Glutamatergic neuron (in vitro differentiated cells): ENCODE measurements at places on chromosomes 4 and X. TPM values are rescaled to one million over a fixed set of nuclear protein-coding genes. Genes with fewer than 3 reads are reported as not detected.

DNA sequence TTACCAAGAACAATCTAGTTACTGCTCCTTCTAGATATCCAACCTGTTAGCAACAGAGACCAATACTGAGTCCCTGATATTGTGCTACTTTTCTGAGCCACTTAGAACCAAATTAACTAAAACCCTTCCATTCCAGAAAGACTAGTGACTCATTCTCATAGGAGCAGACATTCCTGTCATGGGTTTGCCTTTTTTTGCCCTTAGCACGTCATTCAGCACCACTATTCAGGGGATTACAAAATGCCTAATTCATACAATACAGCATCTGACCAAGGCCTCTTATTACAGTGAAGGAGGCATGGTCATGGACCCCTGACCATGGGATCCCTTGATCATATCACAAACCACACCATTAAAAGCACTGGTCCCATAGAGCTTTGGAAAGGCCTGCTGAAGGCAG is 123.8 kb upstream of the CXCL13 start:
- H3K4me3 ChIP-seq, result no peak overlapping the region
- peaks cover 2% of the 10 kb centered on the region for H3K27me3 ChIP-seq
- DNase-seq, result no peak
- H3K4me1 ChIP-seq, result no peaks in the 10 kb centered on the region
- H3K36me3 ChIP-seq, result no peaks in the 10 kb centered on the region
- H3K27ac ChIP-seq, result no peak overlapping the region

GRCh38 chrX:48492293-48492910 is 16.4 kb upstream of the PORCN start:
- H3K4me3 ChIP-seq, result no peak overlapping the region
- DNase-seq, result no peak
- no peak overlapping the region for H3K27ac ChIP-seq

DNA sequence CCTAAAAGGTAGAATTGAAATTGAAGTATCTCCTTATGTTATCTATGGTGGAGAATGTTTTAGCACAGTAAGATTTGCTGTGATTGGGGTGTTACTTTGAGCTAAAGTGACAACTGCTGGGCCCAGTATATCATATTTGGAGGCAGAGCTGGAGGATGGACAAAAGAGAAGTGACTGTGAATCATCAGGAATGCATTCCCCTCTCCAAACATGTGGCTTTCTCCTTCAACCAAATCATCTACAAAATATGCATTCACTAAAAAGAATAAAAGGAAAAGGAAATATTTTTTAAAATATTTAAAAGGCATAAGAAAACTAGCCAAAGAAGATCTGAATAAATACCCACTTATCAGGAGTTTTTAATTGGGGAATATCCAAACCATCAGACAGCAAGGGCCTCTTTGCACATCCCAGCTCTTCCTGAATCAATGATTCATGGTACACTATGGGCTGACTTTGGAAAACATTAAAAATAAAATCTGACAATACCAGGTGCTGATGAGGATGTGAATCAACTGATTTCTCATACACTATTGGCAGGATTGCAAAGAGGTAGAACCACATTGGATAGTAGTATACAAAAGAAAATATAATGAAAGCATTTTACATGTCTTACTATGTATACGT is 671.7 kb upstream of the NR3C2 start:
- H3K4me1 ChIP-seq, result no peaks in the 10 kb centered on the region
- DNase-seq, result no peak
- H3K4me3 ChIP-seq, result no peak overlapping the region
- no peaks in the 10 kb centered on the region for H3K27me3 ChIP-seq

DNA sequence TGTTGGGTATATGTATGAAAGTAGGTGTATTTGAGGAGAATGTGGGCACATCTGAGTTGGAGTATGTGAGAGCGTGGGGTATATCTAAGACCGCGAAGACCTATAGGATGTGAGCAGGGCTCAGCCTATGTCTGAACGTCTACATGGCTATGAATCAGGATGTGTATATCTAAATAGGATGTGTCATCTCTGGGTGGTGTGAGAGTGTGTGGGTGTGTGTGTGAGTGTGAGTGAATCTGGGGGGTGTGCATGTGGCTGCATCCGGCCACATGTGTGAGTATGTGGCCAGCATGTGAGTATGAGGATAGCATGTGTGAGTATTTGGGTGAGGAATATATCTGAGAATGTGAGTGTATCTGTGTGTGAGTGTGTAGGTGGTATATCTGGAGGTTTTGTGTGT is 7.7 kb downstream of the GPR173 start:
- no peak overlapping the region for H3K4me3 ChIP-seq
- DNase-seq, result no peak
- no peak overlapping the region for H3K27ac ChIP-seq

- no peak for DNase-seq
- no peaks in the 10 kb centered on the region for H3K4me1 ChIP-seq
- H3K36me3 ChIP-seq, result peaks cover 12% of the 10 kb centered on the region
- no peak overlapping the region for H3K4me3 ChIP-seq
- no peak overlapping the region for H3K27ac ChIP-seq
Measured at GRCh38 chr4:57131849-57132742, 21.9 kb upstream of the IGFBP7 start.

DNA sequence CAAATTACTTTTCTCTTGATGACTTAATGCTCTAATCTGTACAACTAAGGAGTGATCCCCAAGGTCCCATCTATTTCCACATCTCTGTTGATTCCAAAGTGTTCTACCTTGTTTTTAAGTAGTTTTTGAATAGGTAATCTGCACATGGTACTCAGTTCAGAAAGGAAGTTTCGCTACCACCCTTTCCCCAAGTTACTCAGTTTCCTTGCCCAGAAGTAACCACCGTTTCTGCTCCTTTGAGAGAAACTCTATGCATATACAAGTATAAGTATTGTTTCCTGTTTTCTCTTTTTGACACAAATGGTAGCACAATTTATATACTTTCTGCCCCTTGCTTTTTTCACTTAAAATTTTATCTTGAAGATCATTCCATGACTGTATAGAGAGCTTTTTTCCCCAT is 18.1 kb downstream of the TMEM154 start:
- H3K36me3 ChIP-seq, result peaks cover 16% of the 10 kb centered on the region
- H3K27me3 ChIP-seq, result no peaks in the 10 kb centered on the region
- no peak overlapping the region for H3K27ac ChIP-seq
- H3K4me1 ChIP-seq, result no peaks in the 10 kb centered on the region
- no peak overlapping the region for H3K4me3 ChIP-seq

DNA sequence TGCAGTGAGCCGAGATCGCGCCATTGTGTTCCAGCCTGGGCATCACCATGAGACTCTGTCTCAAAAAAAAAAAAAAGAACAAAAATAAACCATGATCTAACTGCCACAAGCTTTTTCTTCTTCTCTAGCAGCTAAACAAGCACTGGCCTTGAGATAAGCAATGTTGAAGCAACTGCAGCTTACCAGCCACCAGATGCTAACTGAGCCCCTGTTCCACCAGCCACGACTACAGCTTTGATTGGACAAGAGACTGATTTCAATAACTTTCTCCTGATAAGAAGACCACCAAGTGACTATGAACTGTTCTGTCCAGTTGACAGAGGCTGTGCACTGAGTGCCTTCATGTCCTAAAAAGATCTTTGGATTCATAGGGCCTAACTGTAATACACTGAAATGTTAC is 58.5 kb downstream of the DCTD start:
- no peak overlapping the region for H3K27ac ChIP-seq
- peaks cover 5% of the 10 kb centered on the region for H3K36me3 ChIP-seq
- no peak overlapping the region for H3K4me3 ChIP-seq
- H3K27me3 ChIP-seq, result peaks cover 4% of the 10 kb centered on the region
- no peak for DNase-seq

- no peak overlapping the region for H3K4me3 ChIP-seq
- no peaks in the 10 kb centered on the region for H3K36me3 ChIP-seq
- H3K4me1 ChIP-seq, result peaks cover 15% of the 10 kb centered on the region
- H3K27ac ChIP-seq, result no peak overlapping the region
- DNase-seq, result no peak
Measured at GRCh38 chr4:159212675-159213293, 109.9 kb downstream of the RAPGEF2 start.

- H3K27ac ChIP-seq, result no peak overlapping the region
- no peak for DNase-seq
- H3K36me3 ChIP-seq, result peaks cover 7% of the 10 kb centered on the region
Measured at GRCh38 chr4:89509708-89510281, 202.2 kb upstream of the GPRIN3 start.

GRCh38 chrX:13387666-13388494 is 68.0 kb upstream of the ATXN3L start:
- no peak overlapping the region for H3K27ac ChIP-seq
- peaks cover 4% of the 10 kb centered on the region for H3K27me3 ChIP-seq
- no peak overlapping the region for H3K4me3 ChIP-seq
- no peak for DNase-seq
- H3K36me3 ChIP-seq, result no peaks in the 10 kb centered on the region
- peaks cover 15% of the 10 kb centered on the region for H3K4me1 ChIP-seq

DNA sequence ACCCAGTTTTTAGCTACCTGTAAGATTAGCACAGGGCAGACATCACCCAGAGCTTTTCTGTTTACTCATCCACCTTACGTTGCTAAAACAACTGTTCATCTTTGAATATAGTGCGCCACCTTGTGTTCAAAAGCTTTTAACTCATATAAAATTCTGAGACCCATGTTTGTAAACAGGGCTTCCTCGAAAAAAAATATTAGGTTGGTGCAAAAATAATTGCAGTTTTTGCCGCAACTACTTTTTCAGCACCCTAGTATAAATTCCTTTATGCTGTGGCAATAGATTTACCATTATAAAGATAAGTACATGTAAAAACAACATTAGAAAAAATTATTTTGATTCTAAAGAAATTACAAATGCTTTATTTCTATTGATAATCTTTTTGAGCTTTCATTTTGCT is 147.9 kb downstream of the LRBA start:
- no peaks in the 10 kb centered on the region for H3K4me1 ChIP-seq
- no peaks in the 10 kb centered on the region for H3K36me3 ChIP-seq
- no peaks in the 10 kb centered on the region for H3K27me3 ChIP-seq
- no peak for DNase-seq

GRCh38 chr4:176425035-176425434 is 105.3 kb downstream of the SPCS3 start:
- no peak for DNase-seq
- H3K4me3 ChIP-seq, result no peak overlapping the region
- no peak overlapping the region for H3K27ac ChIP-seq
- H3K4me1 ChIP-seq, result peaks cover 2% of the 10 kb centered on the region

DNA sequence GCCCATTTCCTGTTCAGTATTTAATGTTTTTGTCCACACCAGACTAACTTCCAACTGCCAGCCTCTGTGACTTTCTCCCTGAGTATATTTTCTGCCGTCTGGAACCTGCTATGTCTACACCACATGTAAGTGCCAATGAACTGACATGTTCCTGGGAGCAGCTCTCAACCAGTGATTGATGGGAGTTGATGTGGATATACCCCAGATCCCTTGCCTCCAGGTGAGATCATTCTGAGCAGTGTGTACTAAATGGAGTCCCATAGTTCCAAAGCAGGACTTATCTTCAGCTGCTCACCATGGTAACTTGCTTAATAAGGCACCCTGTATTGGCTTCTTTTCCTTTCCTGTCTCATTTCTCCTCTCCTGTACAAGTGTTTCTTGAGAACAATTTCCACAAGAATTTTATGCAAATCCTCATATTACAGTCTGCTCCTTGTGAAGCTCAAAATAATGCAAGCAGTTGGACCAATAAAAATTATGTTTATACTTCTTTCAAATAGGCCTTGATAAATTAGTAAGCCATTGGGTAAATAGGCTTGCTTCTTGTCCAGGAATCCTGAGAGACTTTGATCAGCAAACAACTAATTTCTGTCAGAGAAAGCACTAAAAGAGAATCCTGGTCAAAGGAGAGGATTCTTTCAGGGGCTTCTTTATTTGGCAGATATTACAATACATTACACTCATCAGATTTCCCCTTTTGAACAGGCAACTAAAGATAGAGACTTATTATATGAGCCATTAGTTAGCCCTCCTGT is 911.7 kb upstream of the NDST4 start:
- no peaks in the 10 kb centered on the region for H3K36me3 ChIP-seq
- H3K4me3 ChIP-seq, result no peak overlapping the region
- no peaks in the 10 kb centered on the region for H3K27me3 ChIP-seq

- DNase-seq, result no peak
- no peak overlapping the region for H3K4me3 ChIP-seq
- no peak overlapping the region for H3K27ac ChIP-seq
- peaks cover 8% of the 10 kb centered on the region for H3K4me1 ChIP-seq
- no peaks in the 10 kb centered on the region for H3K27me3 ChIP-seq
- peaks cover 6% of the 10 kb centered on the region for H3K36me3 ChIP-seq
Measured at GRCh38 chr4:134695433-134695832, 493.8 kb upstream of the PABPC4L start.

- no peak overlapping the region for H3K27ac ChIP-seq
- H3K27me3 ChIP-seq, result no peaks in the 10 kb centered on the region
- H3K4me3 ChIP-seq, result no peak overlapping the region
- no peak for DNase-seq
- peaks cover 3% of the 10 kb centered on the region for H3K36me3 ChIP-seq
Measured at GRCh38 chr4:80619070-80619674, 283.6 kb downstream of the CFAP299 start.

DNA sequence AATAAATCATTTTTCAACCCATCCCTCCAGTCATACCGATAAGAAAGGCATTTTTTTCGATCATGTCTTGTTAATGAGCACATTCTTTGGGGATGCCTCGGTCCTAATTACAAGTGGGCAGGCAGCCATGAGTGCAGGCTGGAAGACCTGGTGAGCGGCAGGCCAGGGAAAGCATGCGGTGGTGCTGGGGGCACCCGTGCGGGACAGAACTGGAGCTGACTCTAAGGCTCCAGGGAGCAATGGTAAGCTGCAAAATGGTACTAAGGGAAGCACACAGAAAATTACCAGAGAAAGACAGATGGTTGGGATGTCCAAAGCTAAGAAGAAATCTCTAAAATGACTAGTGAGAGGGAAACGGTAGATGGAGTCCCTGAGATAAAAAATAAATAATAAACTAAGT is 411.0 kb upstream of the AGA start:
- DNase-seq, result no peak
- peaks cover 4% of the 10 kb centered on the region for H3K36me3 ChIP-seq
- H3K27ac ChIP-seq, result no peak overlapping the region
- no peaks in the 10 kb centered on the region for H3K27me3 ChIP-seq
- H3K4me3 ChIP-seq, result no peak overlapping the region
- H3K4me1 ChIP-seq, result no peaks in the 10 kb centered on the region

GRCh38 chr4:183097231-183098018 is 1.6 kb upstream of the WWC2 start:
- H3K36me3 ChIP-seq, result no peaks in the 10 kb centered on the region
- peak overlapping the region; percentile 76 for H3K4me3 ChIP-seq
- DNase-seq, result peak; percentile 26
- H3K27ac ChIP-seq, result no peak overlapping the region
- H3K4me1 ChIP-seq, result peaks cover 4% of the 10 kb centered on the region

GRCh38 chr4:22500831-22501714 is 14.8 kb downstream of the ADGRA3 start:
- H3K4me3 ChIP-seq, result no peak overlapping the region
- no peaks in the 10 kb centered on the region for H3K36me3 ChIP-seq
- H3K4me1 ChIP-seq, result peaks cover 41% of the 10 kb centered on the region

The EIF1AX gene
- 107 TPM for total RNA-seq

The NLGN3 gene
- total RNA-seq, result 3.1 TPM

The HOPX gene
- total RNA-seq, result 0.54 TPM

The SMIM31 gene
- total RNA-seq, result not detected

The HSFX3 gene
- not detected for total RNA-seq

The SSX4B gene
- total RNA-seq, result 0.71 TPM
